ENCODE measurements at places on chromosomes 1 and 21.

- peak; percentile 73 for DNase-seq
Observed at GRCh38 chr21:39518055-39518846, 66.5 kb downstream of the SH3BGR start.

DNA sequence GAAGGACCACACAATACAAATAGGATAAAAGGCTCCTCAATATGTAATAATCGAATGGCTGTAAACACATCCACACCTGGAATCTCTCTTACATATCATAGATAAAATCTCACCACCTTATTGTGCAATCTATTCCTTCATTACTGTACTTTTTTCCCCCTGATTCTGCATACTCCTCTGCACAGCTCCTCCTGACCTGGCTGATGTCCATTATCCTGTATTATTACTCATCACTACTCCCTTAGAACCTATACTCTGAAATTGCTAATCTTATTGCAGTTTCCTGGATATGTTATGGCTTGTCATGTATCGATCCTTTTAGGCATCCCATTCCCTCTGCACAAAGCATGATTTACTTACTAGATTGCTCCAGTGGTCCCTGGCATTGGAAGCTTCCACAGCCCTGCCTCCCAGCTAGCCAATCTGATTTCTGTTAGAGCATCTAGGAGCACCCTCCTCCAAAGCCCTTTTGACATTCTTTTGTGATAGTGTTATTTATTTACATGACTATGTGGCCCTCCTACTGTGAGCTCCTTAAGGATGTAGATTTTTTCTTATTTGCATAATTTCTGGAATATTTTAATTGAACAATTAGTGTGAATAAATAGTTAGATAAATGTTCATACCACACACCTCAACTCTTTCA, 24.2 kb upstream of the PHGDH start:
- DNase-seq, result no peak

- no peak for DNase-seq
Observed at GRCh38 chr1:243443557-243443956, 187.7 kb downstream of the SDCCAG8 start.

DNA sequence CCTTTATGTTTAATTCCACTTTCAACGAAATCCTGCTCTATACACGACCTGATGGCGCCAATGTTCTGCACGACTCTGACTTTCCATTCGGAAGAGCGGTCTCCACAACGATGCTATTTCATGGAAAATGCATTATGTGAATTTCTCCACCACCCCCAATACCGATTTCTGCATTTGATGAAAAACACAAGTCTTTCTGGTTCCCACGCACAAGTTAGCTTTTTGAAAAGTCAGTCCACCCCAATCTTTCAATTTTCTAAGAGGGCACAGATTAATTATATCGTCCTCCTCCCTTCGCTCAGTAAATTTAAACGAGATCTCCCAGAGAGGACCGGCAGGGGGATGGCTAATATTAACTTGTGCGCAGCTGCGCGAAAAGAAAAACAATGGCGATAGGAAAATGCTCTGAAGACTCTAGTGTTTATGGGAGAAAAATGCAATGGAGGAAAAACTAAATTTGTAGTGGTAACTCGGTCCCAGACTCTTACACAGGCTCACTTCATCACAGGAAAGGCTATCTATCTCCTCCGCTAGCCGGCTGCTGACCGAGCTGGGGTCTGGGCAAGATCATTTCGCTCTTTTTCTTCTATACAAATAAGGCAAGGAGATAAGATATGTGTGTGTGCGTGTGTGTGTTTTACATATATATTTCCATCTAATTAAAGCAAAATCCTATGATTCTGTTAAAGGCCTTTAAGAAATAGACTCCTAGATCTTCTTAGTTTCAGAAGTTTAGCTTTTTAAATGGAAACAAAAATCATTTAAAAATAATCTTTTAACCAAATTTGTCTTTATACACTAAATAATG, 1.2 kb upstream of the LHX8 start:
- no peak for DNase-seq

- peak; percentile 100 for DNase-seq
Observed at GRCh38 chr1:39973503-39974135, 18.7 kb downstream of the MFSD2A start.

- no peak for DNase-seq
Observed at GRCh38 chr1:229352975-229353374, 10.1 kb upstream of the CCSAP start.

DNA sequence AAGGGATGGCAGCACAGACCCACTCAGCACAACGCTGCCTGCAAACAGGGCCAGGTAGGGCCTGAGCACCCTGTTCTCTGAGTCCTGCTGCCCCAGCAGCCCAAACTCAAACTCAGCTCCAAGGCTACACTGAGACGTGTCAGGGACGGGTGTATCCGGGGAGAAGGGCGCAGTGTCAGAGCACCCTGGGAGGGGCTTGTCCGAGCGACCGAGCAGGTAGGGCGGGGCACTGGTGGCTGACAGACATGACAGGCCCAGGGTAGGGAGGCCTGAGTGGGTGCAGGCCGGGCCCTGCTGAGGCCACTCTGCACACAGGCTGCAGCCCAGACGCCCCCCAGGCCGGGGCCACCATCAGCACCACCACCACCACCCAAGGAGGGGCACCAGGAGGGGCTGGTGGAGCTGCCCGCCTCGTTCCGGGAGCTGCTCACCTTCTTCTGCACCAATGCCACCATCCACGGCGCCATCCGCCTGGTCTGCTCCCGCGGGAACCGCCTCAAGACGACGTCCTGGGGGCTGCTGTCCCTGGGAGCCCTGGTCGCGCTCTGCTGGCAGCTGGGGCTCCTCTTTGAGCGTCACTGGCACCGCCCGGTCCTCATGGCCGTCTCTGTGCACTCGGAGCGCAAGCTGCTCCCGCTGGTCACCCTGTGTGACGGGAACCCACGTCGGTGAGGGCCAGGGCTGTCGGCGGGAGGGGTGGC, 5.5 kb downstream of the SCNN1D start:
- DNase-seq, result no peak

DNA sequence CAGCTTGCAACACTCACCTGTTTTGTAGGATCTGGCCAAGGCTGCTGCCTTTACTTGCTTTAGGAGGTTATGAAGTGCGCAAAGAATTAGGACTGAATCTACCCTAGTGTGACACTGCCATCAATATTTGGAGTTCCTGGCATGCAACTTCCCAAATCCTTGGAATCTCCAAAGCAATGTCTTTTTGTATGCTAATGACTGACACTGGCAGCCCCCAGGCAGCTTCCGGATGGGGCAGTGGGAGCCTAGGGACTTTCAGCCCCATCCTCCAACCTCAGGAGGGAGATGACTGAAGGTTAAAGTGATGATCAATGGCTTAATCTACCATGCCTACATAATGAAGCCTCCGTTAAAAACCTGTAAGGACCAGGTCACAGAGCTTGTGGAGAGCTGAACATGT, 5.5 kb downstream of the RCC2 start:
- no peak for DNase-seq

DNA sequence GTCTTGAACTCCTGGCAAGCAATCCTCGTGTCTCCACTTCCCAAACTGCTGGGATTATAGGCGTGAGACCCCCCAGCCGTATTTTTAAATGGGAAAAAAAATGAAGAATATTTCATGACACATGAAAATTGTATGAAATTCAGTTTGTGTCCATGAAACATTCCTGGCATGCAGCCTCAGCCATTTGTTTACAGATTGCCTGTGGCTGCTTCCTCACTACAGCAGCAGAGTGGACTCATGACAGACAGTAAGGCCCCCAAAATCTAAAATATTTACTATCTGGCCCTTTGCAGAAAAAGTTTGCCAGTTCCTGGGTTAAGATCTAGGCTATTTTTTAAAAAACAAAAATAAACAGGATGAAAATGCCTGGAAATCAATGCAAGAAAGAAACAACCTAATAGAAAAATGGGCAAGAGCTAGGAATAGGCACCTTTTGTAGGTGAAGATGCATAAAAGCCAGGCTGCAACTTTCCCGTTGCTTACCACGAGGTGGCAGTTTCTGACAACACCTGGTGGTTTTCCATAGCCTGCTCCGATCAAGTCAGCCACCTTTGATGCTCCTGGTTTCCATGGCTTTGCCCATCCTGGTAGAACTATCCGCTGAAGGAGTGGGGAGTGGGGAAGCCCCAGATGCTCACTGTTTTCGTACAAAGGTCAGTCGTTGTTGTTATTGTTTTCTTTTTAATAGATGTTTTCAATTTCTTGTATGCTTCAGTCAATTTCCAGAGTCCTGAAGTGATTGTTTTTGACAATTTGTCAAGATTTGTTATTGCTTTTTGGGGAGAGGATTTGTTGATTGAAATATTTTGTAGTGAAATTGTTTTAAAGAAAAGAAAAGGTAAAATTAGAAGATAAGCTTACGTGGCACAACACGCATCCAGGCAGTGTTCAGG, 24.3 kb downstream of the UBE2Q1 start:
- peak; percentile 29 for DNase-seq

- DNase-seq, result no peak
Observed at GRCh38 chr1:35666216-35666615, 24.9 kb upstream of the PSMB2 start.

DNA sequence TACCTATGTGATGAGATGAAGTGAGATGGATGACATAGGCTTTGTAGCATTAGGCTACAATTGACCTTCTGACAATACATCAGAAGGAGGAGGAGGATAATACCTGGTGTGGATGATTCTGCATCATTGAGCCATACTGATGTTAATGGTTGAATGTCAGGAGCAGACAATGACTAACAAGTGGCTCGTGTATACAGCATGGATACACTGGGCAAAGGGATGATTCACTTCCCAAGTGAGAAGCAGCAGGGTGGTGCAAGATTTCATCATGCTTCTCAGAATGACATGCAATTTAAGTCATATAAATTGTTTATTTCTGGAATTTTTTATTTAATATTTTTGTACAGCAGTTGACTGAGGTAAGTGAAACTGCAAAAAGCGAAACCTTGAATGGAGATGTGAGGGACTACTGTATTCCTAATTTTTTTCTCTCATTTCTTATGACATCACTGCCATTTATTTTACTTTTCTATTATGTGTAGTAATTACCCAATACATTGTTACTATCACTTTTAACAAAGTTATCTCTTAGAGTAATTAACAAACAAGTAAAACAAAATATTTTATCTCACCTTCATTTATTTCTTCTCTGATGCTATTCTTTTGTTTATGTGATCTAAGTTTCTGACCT, 34.4 kb upstream of the COP1 start:
- no peak for DNase-seq

- DNase-seq, result no peak
Observed at GRCh38 chr1:86975993-86976550, 61.6 kb downstream of the HS2ST1 start.

- no peak for DNase-seq
Observed at GRCh38 chr1:32611859-32612188, 38.5 kb downstream of the ZBTB8OS start.

DNA sequence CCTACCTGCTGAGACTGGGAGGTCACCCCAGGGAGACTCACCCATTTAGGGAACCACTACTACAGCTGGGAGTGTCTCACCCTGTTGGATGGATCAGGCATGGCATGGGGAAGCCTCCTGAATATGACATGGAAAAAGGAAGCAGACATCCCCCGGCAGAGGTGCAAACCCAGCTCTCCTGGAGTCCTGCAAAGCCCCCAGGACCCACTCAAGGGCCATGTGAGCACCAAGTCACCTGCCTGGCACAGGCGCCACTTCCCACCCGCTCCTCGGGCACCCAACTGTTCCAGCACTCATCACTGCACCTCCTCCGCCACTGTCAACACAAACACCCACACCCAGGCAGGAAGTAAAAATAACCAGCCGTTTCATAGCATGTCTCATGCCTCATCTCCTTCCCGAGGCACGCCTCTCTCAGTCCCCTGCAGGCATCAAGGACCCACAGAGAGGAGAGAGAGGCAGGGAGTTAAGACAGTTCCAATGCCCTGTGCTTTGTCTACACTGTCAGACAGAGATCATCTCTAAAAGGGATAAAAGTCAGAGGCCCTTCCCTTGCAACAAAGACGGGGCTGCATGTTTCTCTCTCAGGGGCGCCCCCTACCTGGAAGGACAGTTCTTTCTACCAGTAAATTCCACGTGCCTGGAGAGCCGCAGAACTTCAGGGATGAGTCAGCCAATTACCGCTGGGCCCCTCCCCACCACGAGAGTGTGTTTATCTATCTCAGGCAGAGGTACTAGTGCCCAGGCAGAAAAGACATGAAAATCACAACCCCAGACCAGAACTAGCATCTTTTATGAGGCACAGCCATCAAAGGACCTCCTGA, 150.1 kb upstream of the SOD1 start:
- DNase-seq, result no peak

DNA sequence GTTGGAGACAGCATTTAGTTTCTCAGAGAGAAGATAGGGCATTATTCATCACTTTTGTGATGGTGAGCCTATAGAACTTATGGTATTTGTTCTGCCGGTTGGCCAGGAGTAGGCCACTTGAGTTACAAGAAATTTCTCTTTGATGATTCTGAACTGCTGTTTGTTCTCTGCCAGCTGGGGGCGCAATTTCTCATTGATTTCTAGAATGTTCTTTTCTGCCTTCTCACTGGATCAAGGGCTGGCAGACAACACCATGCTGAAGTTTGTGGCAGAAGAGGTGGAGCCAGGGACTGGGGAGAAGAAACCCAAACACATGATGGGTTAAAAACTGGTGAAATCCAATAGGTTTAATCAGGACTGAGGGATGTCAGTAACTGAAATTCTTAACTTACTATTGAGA, 360.6 kb downstream of the FAM72C start:
- no peak for DNase-seq

GRCh38 chr1:229372251-229372650, 29.4 kb upstream of the CCSAP start:
- DNase-seq, result no peak

GRCh38 chr1:42797979-42798378, 13.2 kb downstream of the TMEM269 start:
- no peak for DNase-seq

DNA sequence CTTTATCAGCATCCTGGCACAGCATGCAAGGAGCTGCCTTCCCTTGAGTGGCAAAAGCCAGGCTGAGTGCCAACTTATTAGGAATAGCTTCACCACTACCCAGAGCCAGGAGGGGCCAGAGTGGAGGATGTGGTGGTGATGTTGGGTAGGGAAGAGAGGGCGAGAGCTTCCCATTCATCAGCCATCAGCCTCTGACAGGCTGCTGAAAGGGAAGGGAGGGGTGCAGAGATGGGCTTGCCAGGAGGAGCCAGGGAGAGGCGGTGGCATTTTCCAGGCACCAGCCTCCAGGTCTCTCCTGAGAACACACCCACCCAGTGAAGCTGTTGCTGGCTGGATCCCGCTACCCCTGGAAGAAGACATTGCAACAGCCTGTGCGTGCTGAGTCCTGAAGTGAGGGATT, 168.5 kb downstream of the ACTL8 start:
- peak; percentile 90 for DNase-seq

DNA sequence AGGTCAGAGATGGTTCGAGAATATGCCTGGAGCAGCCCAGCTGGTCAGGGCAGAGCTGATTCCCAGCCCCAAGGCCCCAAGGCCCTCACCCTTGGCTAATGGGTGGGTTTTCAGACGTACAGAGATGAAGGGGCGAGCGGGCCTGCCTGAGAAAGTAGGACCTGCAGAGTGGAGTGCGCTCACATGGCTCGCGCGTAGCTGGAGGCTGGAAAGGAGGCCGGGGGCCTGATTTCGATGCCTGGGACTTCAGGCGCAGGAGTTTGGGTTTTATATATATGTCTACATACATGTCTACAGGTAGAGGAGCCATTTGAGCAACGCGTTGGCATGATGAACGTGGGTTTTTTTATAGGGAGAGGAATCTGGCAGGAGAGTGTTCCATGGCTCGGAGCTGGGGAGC, 8.9 kb downstream of the COQ8A start:
- DNase-seq, result no peak
